ENCODE measurements at places on chromosomes 13 and 19.
A peak's percentile ranks its signal among the peaks of the same experiment; 100 is the strongest.

GRCh38 chr13:19818223-19818842 is 35.6 kb upstream of the PSPC1 start:
- DNase-seq = peak; percentile 5

DNA sequence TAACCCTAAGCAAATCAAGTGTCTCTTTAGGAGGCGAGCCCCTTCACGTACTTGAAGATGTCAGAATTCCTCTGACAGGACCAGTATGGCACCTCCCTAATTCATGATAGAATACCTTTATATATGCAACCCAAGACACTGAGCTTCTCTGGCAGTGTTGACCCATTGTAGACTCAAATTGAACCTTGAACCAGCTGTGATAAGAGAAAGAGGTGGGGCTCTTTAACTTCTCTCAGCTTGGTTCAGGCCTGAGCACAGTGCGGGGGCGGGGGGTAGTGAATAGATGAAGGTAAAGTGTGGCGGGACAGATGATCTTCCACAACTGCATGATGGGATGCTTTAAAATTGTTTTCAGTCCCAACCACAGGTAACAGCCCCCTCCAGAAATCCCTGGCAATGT is 12.1 kb downstream of the MBNL2 start:
- no peak for DNase-seq

DNA sequence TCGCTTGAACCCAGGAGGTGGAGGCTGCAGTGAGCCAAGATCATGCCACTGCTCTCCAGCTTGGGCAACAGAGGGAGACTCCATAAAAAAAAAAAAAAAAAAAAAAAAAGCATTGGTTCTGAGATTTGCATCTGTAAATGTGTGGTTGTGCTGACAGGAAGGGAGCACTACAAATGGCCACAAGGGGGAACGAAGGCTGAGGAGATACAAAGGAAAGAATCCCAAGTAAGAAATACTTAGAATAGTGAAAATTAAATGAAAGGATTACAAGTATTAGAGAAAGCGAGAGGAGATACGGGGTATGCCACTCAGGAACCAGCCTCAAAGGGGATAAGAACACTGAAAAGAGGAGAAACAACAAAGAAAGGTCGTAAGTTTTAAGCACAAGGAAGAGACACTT is 284.9 kb downstream of the KLF12 start:
- no peak for DNase-seq

- DNase-seq = no peak
These were observed 31.6 kb downstream of the CCNE1 start for GRCh38 chr19:29843180-29844051.

DNA sequence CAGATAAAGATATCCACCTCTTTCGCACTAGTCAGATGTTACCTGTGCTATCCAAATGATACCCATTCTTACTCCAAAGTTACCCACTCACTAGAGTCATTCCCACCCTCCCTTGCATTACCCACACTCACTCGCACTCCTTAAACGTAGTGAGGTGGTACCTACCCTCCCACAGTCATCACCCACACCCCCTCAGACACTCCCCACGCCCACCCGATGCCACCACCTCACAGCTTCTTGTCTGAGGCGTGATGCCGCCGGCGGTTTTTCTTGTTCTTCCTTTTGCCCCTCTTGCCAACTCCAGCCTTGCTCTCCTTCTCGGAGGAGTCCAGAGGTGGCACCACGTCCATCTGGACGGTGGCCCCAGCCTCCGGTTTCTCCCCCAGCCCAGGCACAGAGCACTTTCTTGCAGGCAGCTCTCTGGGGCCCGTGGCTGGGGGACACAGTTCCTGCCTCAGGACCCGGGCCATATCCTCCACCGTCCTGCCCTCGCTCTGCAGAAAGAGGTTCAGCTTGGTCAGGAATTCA is 1.2 kb downstream of the PNMA8C start:
- no peak for DNase-seq

GRCh38 chr13:76330761-76331160 is 555.4 kb downstream of the KCTD12 start:
- DNase-seq = no peak

DNA sequence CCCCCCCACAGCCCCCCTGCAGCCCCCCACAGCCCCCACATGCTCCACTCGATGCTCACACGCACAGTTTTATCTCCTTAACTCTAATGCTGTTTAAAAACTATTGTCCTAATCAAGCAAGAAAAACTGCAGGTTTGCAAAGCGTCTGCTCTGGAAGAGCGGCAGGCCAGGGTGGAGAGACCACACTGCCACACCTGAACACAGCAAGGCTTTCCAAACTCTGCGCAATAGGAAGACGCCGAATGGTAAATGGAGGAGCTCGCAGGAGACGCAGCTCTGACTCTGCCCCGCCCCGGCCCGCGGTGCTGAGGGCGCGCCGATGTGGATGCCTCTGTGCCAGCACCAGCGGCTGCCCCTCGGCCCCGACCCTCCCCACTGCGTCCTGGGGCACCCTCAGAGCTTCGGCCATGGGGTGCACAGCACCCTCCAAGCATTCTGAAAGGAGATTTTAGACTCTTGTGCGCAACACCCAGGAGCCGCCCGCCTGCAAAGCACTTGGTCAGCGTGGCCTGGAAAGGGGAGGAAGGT is 32.4 kb downstream of the RASA3 start:
- DNase-seq = no peak

DNA sequence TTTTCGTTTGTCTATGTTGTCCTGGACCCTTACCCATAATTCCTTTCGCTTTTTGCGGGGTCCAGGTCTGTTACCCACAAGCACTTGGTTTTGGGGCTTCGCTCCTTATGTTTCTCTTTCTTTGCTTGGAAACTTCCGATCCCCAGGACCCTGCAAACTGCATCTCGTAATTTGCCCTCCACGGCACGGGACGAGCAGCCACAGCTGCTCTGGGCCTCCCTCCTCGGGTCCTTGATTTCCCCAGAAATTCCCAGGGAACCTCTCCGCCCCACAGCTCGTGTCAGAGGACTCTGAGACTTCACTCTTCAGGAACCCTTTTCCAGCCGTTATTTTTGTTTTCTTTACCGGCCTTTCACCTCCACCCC is 599 bp downstream of the SNRNP70 start:
- no peak for DNase-seq

- DNase-seq = no peak
These were observed 258.2 kb upstream of the IRS2 start for GRCh38 chr13:110044551-110045111.

DNA sequence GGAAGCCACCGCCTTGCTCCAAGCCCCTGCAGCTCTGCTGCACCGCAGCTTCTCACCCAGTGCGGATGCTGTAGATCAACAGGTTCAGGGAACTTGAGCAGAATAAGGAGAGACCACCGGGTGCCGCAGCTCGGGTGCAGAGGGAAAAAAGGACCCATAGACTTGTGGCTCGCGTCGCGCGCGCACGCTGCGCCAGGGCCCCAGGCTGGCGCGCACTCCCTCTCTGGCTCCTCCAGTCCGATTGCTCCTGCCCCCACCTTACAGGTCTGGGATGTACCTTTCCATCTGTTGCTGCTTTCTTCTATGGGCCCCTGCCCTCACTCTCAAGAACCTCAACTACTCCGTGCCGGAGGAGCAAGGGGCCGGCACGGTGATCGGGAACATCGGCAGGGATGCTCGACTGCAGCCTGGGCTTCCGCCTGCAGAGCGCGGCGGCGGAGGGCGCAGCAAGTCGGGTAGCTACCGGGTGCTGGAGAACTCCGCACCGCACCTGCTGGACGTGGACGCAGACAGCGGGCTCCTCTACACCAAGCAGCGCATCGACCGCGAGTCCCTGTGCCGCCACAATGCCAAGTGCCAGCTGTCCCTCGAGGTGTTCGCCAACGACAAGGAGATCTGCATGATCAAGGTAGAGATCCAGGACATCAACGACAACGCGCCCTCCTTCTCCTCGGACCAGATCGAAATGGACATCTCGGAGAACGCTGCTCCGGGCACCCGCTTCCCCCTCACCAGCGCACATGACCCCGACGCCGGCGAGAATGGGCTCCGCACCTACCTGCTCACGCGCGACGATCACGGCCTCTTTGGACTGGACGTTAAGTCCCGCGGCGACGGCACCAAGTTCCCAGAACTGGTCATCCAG is 964 bp downstream of the PCDH17 start:
- no peak for DNase-seq

DNA sequence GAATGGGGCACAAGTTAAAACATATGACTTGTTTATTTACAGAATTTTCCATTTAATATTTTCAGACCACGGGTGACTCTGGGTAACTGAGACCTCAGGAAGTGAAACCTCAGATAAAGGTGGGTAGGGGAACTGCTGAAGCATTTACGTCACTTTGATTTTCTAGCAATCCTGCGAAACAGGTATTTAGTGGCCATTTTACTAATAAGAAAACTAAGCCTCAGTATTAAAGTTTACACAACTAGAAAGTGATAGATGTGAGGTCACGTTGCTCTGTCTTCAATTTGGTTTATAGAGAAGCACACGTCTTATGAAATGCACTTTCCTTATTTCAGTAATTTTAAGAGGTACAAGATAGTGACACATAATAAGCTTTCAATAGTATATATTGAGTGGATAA is 402.8 kb downstream of the FGF9 start:
- no peak for DNase-seq

- no peak for DNase-seq
These were observed 301.1 kb downstream of the IRS2 start for GRCh38 chr13:109485136-109485794.

DNA sequence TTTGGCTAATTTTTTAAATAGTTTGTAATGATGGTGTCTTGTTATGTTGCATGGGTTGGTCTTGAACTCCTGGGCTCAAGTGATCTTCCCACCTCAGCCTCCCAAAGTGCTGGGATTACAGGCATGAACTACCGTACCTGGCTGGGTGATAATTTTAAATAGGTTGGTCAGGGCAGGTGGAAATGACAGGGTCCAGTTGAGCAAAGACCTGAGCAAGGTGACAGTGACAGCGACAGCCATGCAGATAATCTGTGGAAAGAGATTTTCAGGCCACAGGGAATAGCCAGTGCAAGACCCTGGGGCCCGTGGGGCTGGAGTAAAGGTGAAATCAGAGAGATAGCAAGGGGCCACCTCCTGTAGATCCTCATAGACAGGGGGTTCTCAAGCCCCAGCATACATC is 3.5 kb downstream of the SPACA6 start:
- DNase-seq = no peak

- DNase-seq = no peak
These were observed 13.1 kb upstream of the CD22 start for GRCh38 chr19:35315883-35316282.

DNA sequence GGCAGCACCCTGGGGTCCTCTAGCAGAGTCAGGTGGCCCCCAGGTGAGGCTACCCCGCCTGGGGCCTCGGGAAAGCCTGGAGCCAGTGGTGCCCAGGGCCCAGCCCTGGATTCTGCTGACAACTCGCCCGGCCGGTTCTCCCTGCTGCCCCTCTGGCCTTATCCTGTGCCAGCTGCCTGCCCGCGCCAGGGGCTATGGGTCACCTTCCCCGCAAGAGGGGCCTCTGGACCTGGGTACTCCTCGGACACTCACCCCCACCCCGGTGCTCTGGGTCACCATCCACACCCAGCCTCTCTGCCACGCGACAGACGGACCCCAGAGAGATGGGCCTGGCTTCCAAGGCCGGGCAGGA is 24.0 kb downstream of the ZBTB7A start:
- DNase-seq = no peak

DNA sequence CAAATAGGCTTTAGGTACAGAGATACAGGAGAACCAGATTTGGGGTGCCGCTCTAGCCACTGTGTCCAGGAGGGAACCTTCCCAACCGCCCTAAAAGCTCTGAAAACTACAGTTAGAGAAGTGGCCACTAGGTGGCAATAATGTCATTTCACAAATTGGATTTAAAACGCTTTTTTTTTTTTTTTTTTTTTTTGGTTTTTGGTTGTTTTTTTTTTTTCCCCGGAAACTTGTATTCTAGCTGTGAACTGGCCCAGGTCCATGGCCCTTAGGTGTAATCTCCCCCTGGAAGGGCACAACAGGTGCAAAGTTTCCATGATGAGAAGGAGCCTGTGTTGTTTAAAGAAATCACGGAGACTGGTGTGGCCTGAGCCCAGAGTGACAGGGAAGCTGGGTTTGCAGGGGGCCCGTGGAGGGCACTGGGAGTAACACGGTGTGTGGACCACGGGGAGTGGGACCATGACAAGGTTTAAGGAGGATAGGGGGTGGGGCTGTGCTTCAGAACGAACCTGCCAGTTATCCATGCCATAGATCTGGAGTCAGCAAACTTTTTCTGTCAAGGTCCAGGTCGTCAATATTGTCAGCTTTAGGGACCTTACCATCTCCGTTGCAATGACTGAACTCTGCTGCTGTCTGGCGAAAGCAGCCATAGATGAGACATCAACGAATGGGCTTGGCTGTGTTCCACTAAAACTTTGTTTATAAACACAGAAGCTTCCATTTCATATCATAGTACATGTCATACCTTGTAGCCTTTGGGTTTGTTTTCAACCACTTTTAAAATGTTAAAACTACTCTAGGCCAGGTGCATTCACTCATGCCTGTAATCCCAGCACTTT is 10.1 kb downstream of the OR1I1 start:
- peak; percentile 49 for DNase-seq

GRCh38 chr13:31462766-31463165 is 263.0 kb downstream of the B3GLCT start:
- no peak for DNase-seq

GRCh38 chr19:33998739-33999345 is 173.5 kb upstream of the LSM14A start:
- no peak for DNase-seq

DNA sequence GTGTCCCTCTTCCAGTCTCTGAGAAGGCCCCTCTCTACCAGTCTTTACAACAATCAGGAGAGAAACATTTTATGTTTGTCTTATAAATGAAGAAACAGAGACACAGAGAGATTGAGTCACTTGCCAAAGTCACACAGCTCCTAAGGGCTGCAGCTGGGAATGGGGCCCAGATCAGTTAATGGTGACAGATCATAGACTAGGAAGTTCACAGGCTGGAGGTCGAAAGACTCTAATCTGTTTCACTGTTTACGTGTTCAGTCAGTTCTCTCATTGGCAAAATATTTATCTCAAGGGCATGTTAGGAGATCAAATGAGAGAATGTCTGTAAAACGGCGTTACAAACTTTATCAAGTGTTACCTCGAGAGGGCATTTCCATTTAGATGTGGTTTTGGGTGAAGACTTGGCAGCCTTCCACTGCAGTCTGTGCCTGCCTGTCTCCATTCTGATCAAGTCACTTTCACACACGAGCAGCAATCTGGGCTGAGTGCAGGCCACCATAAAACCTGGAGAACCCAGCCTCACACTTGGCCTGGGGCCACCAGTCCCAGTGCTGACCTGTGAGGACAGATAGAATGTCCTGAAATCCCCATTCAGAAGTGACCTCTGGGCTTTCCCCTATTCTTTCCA is 65.1 kb downstream of the SIAH3 start:
- DNase-seq = no peak

DNA sequence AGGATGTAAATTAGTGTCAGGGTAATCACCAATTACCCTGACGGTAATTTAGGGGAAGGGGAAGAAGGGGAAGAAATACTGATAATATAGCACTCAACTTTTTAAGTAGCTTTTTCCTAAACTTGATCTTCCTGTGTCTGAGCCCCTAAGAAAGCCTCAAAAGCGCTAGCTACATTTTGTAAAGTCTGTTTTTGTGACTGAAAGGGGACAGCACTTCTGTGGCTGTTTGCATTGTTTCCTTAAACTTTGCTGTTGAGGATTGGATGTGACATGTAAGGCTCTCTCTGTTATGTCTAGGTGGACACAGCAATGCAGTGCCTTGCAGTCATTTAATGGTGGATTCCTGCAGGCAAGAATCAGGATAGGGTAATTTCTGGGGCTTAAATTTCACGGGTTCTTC is 42.8 kb downstream of the SPATA13 start:
- DNase-seq = no peak

GRCh38 chr13:85132986-85133385 is 666.2 kb downstream of the SLITRK6 start:
- DNase-seq = no peak

All from activated T-helper 1 cell treated with anti-CD3 and anti-CD28 coated beads, Interleukin-12 subunit alpha, Interleukin-12 subunit beta, Interleukin-2, Interleukin-4 antibody, amounts not matched to agents 30 ng/mL and 10 ng/mL and 1 ng/mL, durations not matched to agents 14 hours and 24 hours and 36 hours (primary cell).